CD4-positive, alpha-beta T cell (primary cell): ENCODE measurements at places on chromosomes 11 and 22.
A peak's percentile ranks its signal among the peaks of the same experiment; 100 is the strongest.

- DNase-seq, result no peak
Measured at GRCh38 chr22:23383491-23384361, 196.4 kb downstream of the IGLL1 start.

DNA sequence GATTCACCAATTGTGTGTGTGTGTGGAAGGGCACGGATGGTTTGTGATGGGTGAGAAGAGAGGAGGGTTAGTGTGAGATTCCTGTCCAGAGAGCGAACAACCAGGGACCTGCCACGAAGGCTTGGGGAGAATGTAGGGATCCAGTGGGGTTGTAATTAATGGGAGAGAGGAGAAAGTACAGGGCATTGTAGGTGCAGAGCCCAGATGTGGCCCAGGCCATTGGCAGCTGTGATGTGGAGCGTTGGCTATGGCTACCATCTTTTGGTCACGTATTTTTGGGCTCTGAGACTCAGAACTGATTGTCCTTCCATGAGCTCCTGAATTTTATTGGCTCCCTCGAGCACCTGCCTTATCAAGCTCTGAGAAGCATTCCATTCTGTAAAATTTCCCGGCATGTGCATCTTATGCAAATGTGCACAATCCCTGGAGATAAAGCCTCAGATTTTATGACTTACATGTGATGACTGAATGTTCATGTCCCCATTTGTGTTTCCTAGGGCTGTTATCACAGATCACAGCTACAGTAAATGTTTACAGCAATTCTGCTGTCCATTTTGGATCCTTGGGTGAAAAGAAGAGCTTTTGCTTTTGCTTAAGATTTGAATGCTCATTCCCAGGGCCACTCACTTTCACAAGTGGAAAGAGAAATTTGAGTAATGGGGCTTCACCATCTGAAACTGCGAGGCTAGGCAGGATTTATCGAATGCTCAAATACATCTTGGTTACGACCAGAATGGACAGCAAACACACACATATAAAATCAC, 33.1 kb downstream of the SLC5A1 start:
- DNase-seq, result no peak

GRCh38 chr11:17719938-17720795, 796 bp downstream of the MYOD1 start:
- DNase-seq, result no peak

DNA sequence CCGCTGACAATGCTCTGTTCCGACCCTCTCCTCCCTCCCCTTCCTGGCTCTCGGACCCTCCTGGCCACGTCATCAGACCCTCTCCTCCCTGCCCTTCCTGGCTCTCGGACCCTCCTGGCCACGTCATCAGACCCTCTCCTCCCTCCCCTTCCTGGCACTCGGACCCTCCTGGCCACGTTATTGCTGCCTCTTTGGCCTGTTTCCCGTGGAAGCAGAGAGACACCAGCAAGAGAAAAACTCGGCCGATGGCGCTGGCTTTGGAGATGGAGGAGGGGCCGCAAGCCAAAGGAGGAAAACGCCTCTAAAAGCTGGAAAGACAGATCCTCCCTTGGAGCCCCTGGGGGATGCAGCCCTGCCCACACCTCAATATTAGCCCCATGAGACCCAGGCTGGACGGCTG, 463.3 kb downstream of the BRD1 start:
- DNase-seq, result no peak

DNA sequence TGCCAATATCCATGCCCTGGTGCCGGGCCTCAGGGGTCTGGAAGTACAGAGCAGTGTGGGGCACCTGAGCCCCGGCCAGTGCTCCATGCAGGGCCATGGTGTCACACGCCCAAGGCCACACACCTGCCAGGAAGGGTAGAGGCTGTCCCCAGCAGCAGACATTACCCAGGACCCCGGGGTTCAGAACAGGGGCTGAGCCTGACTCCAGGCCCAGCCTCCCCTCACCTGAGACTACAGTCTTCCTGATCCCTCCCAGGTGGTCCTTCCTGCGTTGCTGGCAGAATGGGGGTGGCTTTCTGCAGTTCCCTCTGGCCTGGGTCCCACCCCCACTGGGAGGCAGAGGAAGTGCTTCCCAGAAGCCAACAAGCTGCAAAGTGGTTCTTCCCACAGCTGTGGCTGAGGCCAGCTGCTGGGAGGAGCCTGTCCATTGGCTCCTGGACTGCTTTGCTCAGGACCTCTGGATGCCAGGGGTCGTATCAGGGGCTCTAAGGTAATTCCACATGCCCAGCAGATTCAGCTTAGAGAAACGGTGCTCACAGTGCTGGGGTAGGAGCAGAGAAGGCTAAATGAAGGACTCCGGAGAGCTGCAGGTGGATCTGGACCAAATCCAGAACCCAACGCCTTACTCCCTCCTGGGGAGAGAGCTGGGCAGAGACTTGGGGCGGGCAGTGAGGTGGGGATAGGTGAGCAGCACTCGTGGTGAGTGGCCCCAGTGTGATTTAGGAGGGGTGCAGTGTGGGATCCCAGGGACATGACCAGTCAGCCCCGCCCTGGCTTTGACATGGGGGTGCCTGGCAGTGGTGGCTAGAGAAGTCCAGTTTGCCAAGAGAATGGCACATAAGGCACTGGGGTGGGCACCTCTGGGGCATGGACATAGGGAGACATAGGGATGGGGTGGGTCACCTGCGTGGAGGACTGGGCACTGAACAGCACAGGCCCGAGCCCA, 12.6 kb downstream of the TCIRG1 start:
- no peak for DNase-seq

GRCh38 chr11:20131788-20132666, 28.2 kb downstream of the DBX1 start:
- DNase-seq, result peak; percentile 40

GRCh38 chr11:103987629-103988594, 48.5 kb upstream of the DDI1 start:
- DNase-seq, result no peak

GRCh38 chr11:116598556-116598955, 174.2 kb downstream of the BUD13 start:
- DNase-seq, result no peak
